Neuronal stem cell (in vitro differentiated cells): ENCODE measurements at places on chromosomes 5 and 9.

DNA sequence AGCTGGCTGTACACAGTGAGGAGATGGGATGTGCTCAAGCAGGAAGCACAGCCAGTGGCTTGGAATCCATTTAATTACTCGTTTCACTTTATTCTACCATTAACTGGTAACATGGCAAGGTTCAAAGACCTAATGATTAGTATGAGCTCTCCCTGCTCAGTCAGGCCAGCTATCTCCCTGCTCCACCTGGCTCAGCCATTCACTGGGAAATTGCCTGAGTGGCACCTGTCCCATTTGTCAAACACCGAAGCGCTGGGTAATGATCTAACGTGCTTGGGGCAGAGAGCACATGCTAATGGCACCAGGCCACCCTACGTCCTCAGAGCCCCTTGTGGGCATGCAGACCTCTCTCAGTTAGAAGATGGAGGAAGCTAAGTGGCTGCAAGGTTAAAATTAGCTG is 162.2 kb downstream of the TTLL11 start:
- DNase-seq: no peak

GRCh38 chr5:110356677-110357076 is 369.8 kb downstream of the TMEM232 start:
- no peak for DNase-seq

- no peak for DNase-seq
Measured at GRCh38 chr5:154523104-154523503, 45.1 kb upstream of the HAND1 start.

- no peak for DNase-seq
Measured at GRCh38 chr5:169637085-169637548, at the start of gene DOCK2. TSS of gene DOCK2 (plus strand) at chr5:169637275. CDS start at chr5:169637327, 52 bp downstream.

GRCh38 chr9:110801426-110801825 is 132.8 kb downstream of the MUSK start:
- no peak for DNase-seq

DNA sequence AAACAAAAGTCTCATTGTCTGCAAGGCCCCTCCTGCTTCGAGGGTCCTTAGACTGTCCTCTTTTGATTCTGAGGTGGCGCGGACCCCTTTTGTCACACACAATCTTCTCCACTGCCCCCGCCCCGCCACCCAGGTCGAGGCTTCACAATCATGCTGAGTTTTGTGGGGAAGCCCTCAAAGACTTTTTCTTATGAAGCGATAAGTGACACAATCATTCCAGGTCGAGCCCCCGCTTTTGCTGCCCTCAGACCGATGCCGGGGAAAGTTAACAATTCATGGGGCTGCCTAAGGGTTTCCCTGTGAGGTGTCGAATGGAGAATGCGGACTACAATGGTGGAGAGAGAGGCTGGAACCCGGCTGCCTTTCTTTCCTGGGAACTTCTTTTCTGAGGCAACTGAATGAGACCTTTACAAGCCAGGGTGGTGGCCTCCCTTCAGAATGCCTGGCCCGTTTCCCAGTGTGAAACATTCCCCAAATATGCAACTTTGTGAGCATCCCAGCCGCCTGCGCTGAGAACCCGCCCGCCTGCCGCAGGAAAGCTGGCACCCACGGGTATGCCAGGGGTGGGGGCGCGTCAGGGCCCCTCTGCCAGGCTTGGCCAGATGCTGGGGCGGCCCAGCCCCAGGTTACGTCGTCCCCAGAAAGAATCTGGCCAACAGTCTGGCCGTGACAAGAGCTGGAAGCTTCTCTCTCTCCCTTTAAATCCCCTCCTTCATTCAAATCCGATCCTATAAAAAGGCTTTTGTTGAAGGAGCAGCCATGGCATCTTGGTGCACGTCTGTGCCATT is 71.9 kb downstream of the MAP1B start:
- peak; percentile 82 for DNase-seq

DNA sequence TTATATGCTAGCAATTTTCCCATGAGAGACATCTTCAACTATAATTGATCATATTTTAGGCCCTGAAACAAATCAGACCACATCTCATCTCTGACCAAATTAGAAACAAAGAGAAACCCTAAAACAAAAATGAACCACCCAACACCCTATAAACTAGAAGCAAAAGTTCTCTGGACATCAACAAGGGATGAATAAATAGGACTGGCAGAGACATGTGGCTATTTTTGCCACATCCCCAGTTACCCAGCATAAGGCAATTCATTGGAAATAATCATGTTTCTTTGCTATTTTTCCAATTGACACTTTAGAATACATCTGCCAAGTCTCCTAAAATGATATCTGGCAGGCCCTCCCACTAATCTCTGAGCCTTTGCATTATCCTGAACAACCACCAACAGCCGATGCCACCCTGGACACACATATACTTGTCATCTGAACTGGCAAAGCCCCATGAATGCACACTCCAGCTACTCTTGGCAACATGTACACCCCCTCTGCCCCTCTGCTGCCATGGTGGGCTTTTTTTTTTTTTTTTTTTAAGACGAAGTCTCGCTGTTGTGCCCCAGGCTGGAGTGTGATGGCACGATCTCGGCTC is 53.5 kb upstream of the EQTN start:
- DNase-seq: no peak

DNA sequence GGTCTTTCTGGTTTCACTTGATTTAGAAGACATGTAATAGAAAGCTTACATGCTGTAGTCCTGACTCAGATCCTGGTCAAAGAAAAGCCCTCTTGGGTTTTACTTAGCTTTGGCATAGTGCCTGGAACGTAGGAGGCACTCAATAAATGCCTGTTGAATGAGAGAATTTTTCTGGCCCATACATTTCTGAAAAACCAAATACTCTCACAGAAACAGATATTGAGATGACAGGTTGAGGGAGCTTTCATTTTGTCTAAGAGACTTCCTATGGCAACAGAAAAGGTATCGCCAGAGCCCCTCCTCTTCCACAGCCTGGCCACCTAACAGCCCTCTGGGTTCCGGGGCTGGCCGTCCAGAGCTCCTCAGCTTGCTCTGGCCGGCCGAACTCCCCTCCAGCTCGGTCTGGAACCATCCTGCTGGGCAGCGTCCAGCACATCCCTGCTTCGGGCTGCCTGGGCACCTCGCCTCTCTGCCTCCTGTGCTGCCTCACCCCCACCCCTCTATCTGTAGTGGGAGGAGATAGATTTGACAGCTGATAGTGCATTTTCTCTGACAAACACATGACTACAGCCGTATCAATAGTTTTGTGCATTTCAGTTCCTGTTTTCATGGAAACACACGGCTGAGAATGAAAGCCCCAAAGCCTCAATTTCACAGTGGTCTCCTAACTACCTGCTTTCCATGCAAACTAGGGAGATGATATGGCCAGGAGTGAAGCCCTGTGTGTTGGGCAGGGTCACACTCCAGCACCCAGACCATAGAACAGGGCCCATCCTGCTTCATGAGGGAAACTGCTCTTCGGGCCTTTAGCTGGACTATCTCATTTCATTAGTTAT is 1.1 kb downstream of the IL4 start:
- no peak for DNase-seq

GRCh38 chr9:107638521-107639310 is 149.1 kb upstream of the KLF4 start:
- no peak for DNase-seq

DNA sequence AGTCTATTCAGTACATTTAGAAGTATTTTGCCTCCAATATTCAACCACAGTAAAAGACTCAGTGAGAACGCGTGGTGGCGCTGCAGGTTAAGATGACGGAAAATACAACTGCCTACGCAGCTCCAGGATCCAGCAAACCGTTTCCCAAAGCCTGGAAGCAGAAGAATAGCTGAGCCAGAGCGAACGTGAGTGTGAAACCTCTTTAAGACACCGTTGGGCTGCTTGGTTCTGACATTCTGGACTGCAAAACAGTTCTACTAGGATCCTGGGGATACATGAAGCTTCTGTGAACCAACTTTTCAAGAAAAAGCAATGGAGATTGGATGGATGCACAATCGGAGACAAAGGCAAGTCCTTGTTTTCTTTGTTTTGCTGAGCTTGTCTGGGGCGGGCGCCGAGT is at the start of gene PCDHB16:
PCDHB16 (plus strand) TSS at position 140 of the 400 bp plus-strand sequence; CDS start at position 313, 173 bp downstream.
- peak; percentile 50 for DNase-seq

- DNase-seq: no peak
Measured at GRCh38 chr5:134511796-134512660, 13.4 kb upstream of the JADE2 start.

GRCh38 chr5:40672425-40672824 is 7.3 kb upstream of the PTGER4 start:
- no peak for DNase-seq

- no peak for DNase-seq
Measured at GRCh38 chr9:127974001-127974768, 6.6 kb downstream of the EEIG1 start.

GRCh38 chr5:153960269-153961215 is 78.2 kb downstream of the FAM114A2 start:
- no peak for DNase-seq

GRCh38 chr5:83701886-83702285 is 18.8 kb downstream of the HAPLN1 start:
- no peak for DNase-seq

DNA sequence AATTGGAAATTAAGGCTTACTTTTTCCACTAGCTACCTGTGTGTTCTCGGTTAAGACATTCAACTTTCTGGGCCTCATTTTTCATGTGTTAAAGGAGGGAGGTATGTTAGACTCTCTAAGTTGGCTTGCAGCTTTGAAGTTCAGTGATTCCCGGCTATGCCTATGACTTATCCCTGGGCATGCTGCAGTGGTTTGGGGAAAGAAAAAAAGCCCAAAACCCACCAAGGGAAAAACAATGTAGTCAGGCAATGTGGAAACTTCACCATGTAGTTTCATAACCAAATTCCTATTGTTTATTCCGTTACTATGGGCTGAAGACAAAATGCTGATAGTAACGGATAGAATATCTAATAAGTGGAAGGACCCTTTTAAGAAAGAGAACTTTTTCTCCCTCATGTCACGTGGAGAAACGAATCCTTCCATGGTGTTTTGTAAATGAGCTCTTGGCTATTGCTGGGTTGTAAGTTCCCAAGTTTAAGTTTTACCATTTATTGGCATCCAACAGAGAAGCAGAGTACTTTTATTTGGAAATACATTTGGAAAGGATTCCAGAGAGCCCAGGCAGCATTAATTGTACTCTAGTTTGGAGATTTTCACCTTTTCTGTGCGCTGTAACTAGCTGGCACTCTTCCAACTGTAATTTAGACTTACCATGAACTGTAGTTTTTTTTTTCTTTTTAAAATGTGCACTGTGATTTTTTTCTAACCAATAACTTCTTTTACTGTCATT is 84.9 kb upstream of the MPDZ start:
- DNase-seq: no peak

DNA sequence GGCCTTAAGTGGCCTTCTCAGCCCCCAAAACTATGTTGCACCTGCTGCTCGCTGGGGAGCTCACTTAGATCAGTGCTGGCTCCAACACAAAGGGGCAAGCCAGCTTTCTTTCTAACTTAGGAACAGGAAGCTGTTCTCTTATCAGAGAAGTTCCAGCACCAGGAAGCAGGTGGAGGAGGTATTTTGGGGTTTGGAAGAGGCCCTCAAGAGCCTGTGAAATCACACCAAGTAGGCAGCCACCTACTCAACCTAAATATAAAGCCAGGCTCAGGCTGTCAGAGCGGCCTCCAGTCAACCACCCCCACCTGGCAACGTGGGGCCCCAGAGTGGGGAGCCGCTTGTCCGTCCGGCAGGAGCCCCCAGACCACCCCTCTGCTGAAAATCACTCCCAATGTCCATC is 152.8 kb downstream of the OLFM1 start:
- DNase-seq: no peak

DNA sequence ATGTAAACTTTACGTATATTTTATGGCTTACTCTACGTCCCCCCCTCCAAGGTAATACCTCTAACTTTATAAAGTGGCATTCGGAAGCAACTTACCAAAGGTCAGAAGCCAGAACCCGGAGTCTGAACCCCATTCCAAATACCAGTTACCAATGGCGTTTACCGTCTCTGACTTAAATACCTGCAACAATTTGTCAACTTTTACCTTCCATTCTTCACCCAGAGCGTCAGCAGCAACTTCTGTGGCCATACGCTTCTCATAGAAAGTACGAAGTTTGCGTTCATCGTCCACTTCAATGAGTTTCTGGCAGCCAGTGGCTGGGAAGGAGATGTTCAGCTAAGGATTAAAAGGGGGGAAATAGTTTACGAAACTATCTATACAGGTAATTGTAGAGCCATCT is 753 bp downstream of the RPS6 start:
- no peak for DNase-seq

DNA sequence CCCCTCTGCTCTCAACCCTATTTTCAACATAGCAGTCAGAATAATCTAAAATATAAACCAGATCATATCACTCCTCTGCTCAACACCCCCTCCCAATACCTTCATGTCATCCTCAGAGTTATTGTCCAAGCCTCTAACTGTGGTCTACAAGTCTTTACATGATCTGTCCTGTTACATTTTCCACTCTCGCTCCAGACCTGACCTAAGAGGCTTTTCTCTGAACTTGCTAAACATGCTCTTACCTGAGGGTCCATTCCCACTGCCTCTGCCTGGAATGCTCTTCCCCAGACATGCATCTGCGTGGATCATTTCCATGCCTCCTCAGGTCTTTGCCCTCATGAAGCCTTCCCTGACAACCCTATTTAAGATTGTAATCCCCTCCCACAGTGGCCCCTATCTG is 12.0 kb downstream of the NIPSNAP3B start:
- DNase-seq: no peak

GRCh38 chr5:31033295-31033694 is 160.2 kb upstream of the CDH6 start:
- no peak for DNase-seq

- DNase-seq: no peak
Measured at GRCh38 chr9:21634951-21635350, 152.8 kb upstream of the IFNE start.

DNA sequence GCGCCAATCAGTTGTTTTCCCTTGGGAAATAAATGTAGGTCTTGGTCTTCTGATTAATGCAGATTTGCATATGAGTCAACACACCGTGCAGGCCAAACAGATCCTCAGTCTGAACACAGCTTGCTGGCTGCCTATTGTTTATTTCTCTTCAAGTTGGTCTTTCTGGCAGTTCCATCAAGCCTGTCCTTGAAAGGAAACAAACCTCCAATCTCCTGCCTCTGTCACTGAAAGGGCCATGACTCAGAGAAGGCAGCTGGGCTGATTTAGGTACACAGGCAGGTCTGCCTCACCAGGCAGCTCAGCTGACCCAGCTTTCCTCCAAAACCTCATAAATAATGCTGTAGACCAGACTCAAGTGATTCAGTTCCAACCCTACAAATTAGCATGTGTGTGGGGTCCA is 175.9 kb downstream of the MAN2A1 start:
- peak; percentile 21 for DNase-seq

DNA sequence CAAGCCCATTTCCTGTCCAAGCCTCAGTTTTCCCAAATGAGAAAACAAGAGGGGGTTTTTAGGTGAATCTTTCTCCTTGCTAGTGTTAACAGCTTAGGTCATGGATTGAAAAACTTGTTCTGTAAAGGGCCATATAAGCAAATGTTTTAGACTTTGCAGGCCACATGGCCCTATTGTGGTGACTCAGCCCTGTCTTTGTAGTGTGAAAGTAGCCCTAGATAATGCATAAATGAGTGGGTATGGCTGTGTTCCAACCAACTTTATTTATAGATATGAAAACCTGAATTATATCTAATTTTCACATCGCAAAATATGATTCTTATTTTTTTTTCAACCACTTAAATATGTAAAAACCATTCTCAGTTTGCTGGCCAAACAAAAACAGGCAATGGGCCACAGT is 6.9 kb upstream of the BARX1 start:
- DNase-seq: no peak
